Adrenal gland (tissue), 19 donors: ENCODE measurements at places on chromosomes 12 and 14. TPM values are rescaled to one million over a fixed set of nuclear protein-coding genes. Genes with fewer than 3 reads are reported as not detected.
A peak's percentile ranks its signal among the peaks of the same experiment; 100 is the strongest.

The PLBD1 gene
- polyA plus RNA-seq: 2.3 TPM

The IL23A gene
- 0.55 TPM for polyA plus RNA-seq

The PPM1H gene
- 1.8 TPM for polyA plus RNA-seq

The DAO gene
- polyA plus RNA-seq: not detected

The CCDC175 gene
- not detected for polyA plus RNA-seq

The KRT78 gene
- polyA plus RNA-seq: not detected

DNA sequence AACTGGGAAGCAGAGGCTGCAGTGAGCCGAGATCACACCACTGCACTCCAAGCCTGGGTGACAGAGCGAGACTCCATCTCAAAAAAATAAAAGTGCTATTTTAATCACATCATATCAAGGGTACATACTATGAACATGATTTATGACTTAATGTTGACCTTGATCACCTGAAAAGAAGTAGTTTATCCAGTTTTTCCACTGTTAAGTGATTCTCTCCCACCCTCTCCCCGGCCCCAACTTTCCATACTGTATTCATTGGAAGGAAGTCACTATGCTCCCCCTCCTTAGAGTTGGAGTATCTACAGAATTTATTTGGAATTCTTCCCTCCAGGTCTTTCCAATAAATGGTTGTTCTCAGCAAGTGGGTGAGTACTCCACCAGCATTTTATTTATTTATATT, 3.0 kb upstream of the PRMT5 start:
- no peak for DNase-seq

- DNase-seq: no peak
These were observed 91.0 kb downstream of the TBX3 start for GRCh38 chr12:114592946-114593345.

DNA sequence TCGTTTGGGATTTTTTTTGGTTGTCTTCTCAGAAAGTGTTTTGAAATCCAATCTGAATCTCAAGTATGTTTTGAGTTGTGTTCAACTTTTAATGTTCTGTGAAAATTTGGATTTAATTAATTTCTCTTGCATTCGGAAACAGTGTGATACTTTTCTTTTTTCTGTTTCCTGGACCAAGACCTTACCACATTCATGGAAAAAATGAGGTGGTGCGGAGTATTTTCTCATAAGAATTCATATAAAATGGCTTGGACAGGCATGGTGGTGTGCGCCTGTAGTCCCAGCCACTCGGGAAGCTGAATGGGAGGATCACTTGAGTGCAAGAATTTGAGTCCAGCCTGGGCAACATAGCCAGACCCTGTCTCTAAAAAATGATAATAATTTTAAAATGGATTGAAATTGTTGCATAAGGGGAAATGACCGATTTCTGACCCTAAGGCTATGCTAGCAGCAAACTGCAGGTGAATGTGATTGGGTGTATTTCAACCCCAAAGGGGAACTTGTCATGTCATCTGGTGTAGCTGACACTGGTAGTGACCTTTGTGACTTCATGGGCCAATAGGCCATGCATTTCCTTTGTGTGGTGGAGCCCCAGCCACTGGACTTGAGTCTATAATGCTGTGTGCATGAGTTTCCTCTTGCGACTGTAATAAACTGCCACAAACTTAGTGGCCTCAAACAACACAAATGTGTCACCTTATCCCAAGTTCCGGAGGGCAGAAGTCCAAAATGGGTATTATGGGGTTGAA, 123.5 kb upstream of the RFLNA start:
- DNase-seq: no peak

- no peak for DNase-seq
These were observed 88.9 kb downstream of the SLC2A13 start for GRCh38 chr12:40016980-40017379.

GRCh38 chr12:124392271-124392666, 97.4 kb downstream of the RFLNA start:
- no peak for DNase-seq

- DNase-seq: no peak
These were observed 719.3 kb upstream of the TBX3 start for GRCh38 chr12:115403253-115403652.

- DNase-seq: no peak
These were observed 343.9 kb upstream of the FLRT2 start for GRCh38 chr14:85186082-85186481.

DNA sequence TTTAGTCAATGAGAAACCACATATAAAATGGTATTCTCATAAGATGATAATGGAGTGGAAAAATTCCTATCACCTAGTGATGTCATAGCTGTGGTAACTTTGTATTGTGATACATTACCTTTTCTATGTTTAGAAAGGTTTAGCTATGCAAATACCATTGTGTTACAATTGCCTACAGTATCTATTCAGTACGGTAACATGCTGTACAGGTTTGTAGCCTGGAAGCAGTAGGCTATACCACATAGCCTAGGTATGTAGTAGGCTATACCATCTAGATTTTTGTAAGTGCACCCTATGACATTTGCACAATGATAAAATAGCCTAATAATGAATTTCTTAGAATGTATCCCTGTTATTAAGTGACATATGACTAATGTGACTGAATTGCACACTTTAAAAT, 50.5 kb upstream of the CCDC196 start:
- no peak for DNase-seq

GRCh38 chr12:43361031-43361710, 190.8 kb downstream of the ADAMTS20 start:
- no peak for DNase-seq

GRCh38 chr12:46480724-46481123, 108.2 kb upstream of the SLC38A2 start:
- no peak for DNase-seq

DNA sequence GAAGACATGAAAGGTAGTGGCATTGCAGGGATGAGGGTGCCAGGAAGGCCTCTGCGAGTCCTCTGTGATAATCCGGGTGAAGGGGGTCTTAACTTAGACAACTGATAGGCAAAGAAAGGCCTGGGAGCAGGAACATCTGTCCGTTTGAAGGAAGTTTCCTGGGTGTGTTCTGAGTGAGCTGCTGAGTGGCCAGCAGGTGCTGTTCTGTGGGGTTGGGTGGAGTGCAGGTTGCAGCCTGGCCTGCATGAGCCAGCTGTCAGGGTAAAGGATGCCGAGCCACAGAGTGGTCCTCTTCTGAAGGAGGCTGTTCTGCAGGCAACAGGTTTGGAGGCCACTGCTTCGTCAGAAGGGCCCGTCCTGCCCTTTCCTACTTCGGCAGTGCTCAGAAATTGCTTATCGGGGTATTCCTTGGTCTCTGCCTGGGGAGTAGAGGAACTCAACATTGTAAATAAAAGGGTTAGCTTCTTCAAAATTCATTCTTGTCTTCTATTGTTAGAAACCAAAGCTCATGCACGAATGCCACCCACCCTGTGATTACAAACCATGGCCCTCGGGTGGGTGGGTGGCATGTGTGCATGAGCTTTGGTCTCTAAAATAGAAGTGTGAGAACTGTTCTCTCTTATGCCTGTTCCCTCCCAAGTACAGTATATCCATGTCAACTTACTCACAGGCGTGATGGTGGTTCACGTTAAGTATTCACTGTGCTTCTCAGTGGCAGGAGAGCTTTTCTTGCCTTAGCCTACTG, 118.9 kb downstream of the CHST11 start:
- DNase-seq: no peak

DNA sequence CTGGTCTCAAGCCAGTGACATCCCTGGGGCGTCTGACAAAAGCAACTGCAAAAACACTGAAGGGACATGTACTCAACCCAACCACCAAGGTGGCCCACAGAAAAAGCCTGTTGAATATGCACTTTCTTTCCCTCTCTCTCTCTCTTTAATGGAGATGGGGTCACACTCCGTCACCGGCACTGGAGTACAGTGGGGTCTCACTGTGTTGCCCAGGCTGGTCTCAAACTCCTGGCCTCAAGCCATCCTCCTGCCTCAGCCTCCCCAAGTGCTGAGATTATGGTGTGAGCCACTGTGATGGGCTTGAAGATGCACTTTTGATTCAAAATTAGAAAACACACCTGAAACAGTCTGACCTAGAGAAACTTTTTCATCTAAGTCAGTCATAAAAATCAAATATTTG, 7.2 kb upstream of the CD27 start:
- no peak for DNase-seq

GRCh38 chr12:22415342-22416309, 81.1 kb upstream of the ST8SIA1 start:
- DNase-seq: no peak

- no peak for DNase-seq
These were observed 59.7 kb upstream of the KCNH3 start for GRCh38 chr12:49478949-49479664.

- DNase-seq: no peak
These were observed 7.5 kb downstream of the ZNF385A start for GRCh38 chr12:54377007-54377406.

DNA sequence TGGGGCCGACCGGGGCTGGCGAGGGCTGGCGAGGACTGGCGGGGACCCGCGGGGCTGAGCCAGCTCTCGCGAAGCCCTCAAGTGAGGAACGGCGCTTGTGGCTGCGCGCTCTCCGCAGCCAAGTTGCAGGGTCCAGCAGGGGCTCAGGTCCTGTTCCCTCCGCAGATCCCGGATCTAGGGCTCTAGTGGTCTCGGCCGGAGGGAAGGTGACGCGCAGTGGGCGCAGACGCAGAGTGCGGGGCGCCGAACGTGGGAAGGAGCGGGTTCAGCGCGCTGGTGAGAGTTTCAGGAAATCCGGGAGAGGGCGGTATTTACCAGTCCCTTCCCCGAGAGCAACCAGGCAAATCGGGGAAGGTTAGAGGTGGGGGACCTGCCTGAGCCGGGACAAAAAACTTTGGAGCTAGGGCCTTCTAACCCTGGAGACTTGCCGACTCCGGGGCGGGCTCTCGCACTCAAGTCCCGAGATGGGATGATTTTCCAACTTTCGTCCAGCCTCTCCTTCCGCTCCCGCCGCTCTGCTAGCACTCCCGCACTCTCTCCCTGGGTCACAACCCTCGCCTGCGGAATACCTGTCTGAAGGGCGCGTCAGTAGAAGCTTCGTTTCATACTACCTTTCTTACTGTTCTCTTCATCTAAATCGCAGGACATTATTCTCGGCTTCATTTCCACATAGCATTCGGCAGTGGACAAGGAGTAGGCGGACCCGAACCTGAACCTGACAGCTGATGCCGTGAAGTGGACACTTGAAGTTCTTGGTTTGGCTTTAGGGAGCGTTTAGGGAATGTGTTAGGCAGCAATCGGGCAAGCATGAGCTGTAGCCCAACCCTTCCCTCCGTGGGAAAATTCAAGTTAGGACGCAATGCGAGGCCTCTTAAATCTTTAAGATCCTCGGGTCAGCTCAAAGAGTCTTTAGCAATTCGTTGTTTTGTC, 13.6 kb upstream of the PAX9 start:
- DNase-seq: no peak

DNA sequence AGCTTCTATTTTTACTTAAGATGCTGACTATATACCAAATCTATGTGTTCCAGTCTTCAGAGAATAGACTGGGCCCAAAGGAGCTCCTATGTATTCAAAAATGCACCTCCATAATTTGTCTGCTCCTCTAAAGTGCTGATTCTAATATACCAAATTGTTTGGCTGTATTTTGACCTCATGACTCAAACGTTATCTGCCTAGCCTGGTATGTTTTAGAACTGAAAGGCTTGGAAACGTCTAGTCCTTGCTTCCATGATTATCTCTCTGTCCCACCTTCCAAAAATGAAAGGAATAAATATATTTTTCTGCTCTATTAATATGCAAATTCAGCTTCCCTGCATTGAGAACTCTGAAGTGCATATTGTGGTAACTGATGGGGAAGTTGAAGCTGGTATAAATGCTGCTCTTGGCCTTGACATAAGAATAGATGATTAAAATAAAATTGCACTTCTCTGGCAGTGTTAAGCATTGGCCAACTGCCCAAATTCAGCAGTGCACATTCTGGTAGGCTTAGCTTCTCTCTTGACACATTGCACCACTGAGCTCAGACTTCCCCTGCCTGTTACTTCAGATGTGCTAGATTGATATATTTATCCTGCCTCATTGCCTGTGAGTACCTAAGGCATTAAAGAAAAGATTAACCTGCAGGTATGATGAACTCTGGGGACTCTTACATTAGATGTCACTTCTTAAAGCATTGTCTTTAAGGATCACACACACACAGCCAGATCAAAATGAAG, 882.3 kb downstream of the RPS29 start:
- DNase-seq: no peak

DNA sequence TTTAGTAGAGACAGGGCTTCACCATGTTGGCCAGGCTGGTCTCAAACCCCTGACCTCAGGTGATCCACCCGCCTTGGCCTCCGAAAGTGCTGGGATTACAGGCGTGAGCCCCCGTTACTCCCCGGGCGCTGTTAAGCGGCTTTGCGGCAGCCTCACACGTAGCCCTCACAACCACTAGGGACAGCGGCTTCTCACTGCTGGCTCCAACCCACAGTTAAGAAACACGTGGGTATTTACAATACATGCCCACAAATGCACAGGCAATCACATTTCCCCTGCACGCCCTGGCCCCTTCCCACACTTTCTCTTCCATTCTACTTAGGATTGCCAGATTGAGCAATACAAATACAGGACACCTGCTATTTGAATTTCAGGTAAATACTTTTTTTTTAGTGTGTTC, 37.0 kb upstream of the EIF5 start:
- no peak for DNase-seq

- no peak for DNase-seq
These were observed 120.9 kb upstream of the ATP2B1 start for GRCh38 chr12:89829434-89829975.

GRCh38 chr12:42701084-42701483, 111.5 kb upstream of the PRICKLE1 start:
- no peak for DNase-seq

DNA sequence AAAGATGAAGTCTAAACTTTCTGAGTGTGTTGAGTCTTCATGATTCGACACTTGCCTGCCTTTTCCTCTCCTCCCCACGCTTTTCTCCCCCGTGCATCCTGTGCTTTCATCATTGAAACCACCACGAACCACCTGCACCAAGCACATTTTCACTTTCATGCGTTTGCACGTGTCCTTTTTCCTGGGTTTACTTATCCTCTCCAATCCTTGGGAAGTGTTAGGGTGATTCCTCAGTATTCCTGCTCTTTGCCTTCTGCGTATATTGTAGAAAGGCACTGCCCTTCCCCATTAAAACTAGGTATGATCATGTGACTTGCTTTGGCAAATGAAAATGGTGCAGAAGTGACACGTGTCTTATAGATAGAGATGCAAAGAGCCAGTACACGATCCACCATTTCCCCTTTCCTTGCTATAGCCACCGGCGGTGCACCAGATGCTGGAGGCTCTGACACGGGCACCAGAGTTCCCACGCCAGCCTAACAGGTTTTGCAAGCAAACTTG, 106.6 kb downstream of the BRMS1L start:
- DNase-seq: no peak

DNA sequence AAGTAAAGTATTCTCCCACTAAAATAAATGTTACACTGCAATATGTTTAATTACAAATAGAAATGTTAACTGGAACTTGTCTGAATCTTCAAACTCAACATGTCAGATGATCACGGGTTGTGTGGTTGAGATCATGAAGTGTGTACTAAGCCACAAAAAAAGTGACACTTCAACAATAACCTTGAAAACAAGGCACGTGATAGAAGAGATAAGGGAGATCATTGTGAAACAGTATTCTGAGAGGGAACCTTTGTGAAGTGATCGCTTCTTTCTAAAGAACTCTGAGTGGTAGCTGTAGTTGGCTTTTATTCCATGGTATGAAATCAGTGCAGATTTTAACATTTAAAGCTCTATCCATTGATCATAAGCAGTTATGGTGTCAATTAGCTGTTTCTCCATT, 60.0 kb downstream of the LIN52 start:
- DNase-seq: peak; percentile 29
